ENCODE measurements at places on chromosomes 2 and 18.
A peak's percentile ranks its signal among the peaks of the same experiment; 100 is the strongest.

- no peak for DNase-seq
Observed at GRCh38 chr2:194867328-194867727, 789.7 kb upstream of the SLC39A10 start.

- DNase-seq: peak; percentile 4
Observed at GRCh38 chr2:183229386-183229785, 105.1 kb downstream of the NUP35 start.

- DNase-seq: no peak
Observed at GRCh38 chr2:145292166-145292565, 772.2 kb upstream of the ZEB2 start.

GRCh38 chr18:74520096-74520833, 14.0 kb upstream of the CNDP1 start:
- DNase-seq: no peak

DNA sequence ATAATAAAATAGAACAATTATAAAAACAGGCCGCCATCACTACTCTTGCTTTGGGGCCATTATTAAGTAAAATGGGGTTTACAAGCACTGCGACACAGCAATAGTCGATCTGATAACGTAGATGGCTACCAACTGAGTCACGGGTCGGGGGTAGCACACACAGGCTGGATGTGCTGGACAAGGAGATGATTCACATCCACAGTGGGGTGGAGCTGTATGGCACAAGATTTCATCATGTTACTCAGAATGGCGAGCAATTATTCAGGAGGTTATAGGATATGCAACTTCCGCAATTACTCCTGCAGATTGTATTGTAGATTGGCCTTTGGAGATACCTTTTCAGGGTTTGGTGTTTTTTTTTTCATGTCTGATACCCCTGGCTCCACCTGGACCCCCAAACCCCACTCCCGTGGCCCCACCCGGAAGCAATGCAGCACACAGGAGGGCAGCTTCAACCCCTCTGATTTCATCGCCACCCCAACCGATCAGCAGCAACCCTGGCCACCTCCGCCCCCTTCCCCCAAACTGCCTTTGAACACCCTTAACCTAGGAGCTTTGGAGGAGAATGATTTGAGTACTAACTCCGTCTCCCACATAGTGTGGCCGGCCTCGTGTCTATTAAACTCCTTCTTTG, 21.4 kb upstream of the MLPH start:
- no peak for DNase-seq

GRCh38 chr2:83370419-83370762, 1088.7 kb downstream of the SUCLG1 start:
- no peak for DNase-seq

- no peak for DNase-seq
Observed at GRCh38 chr18:48889981-48890762, 60.6 kb downstream of the SMAD7 start.

- no peak for DNase-seq
Observed at GRCh38 chr2:141517180-141517851, 613.5 kb downstream of the LRP1B start.

- DNase-seq: no peak
Observed at GRCh38 chr2:239611222-239611795, 210.5 kb upstream of the HDAC4 start.

- no peak for DNase-seq
Observed at GRCh38 chr2:219515874-219516629, 1.8 kb downstream of the ASIC4 start.

DNA sequence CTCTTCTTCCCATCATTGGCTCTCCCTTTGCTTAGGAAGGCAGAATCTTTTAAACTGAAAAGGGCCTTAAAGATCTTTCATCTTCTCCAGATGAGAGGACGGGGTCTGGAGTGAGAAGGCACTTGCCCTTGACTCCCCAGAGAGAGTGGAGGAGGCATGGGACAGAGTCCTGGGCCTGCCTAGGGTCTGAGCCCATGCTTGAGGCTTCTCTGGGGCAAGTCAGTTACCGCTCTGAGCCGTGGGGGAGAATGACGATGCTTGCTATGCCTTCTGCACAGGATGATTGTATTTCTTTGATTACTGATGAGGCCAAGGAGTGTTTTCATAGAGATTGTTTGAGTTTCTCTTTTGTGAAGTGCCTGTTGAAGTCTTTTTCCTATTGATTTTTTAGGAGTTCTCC, 921 bp downstream of the PLB1 start:
- DNase-seq: no peak

GRCh38 chr2:36951574-36951973, 14.8 kb downstream of the STRN start:
- DNase-seq: no peak

DNA sequence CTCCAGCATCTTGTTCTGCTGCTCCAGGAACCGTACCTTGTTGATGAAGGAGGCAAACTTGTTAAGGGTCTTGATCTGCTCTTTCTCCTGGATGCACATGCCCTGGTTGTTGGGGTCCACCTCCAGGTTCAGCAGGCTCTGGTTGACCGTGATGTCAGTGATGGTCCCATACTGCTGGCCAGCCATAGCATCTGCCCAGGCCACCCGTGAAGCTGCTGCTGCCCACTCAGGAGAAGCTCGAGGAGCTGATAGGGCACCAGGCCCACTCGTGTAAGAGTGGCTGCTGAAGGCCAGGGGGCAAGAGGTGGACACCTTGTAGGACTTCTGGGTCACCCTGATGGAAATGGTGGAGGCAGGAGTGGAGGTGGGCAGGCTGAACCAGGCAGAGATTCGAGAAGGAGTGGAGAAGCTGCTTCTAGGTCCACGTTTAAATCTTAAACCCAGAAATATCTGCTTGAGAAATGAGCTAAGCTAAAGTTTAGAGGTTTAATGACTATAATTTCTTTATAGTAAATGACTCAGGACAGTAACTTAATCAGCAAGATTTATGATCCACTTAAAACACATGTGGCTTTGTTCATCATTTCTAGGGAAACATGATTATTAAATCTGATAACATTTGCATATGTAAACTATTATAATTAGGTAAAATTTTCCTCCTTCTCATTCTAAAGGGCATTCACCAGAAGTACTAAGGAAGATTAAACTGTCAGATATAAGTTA, 358.7 kb upstream of the SETBP1 start:
- DNase-seq: no peak

DNA sequence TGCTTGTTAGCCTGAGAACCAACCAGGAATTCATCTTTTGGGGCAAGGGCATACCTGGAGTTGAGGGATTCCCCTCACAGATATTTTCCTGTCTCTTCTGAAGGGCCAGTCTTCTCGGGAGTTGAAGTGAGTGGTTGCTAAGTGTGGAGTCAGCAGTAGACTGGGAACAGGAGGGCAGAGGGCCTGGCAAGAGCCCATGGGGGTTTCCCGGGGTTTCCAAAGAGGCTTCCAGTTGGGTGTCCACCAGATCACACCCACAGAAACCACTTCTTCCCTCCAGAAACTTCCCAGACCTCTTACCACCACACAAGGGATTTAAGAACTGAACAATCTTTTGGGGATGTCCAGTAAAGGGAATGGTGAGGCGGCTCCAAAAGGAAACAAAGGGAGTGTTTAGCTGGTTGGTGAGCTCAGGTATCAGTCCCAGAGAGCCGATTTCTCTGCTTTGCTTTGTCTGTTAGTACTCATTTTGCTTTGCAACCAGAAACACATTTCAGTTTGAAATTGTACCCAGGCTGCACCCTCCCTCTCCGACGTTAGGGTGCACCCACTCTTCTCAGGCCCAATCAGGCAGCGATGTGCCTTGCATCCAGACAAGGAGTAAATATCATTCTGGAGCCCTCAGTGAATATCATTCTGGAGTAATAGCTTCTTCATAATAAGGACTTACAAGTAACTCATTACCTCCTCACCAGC, 47.5 kb upstream of the SPATS2L start:
- no peak for DNase-seq

GRCh38 chr18:65352186-65352585, 398.6 kb upstream of the CDH7 start:
- DNase-seq: no peak

- no peak for DNase-seq
Observed at GRCh38 chr2:64410671-64411070, 43.3 kb upstream of the LGALSL start.

GRCh38 chr18:13390711-13391110, 172.2 kb downstream of the LDLRAD4 start:
- no peak for DNase-seq

- DNase-seq: no peak
Observed at GRCh38 chr2:58350484-58350883, 109.4 kb upstream of the FANCL start.

DNA sequence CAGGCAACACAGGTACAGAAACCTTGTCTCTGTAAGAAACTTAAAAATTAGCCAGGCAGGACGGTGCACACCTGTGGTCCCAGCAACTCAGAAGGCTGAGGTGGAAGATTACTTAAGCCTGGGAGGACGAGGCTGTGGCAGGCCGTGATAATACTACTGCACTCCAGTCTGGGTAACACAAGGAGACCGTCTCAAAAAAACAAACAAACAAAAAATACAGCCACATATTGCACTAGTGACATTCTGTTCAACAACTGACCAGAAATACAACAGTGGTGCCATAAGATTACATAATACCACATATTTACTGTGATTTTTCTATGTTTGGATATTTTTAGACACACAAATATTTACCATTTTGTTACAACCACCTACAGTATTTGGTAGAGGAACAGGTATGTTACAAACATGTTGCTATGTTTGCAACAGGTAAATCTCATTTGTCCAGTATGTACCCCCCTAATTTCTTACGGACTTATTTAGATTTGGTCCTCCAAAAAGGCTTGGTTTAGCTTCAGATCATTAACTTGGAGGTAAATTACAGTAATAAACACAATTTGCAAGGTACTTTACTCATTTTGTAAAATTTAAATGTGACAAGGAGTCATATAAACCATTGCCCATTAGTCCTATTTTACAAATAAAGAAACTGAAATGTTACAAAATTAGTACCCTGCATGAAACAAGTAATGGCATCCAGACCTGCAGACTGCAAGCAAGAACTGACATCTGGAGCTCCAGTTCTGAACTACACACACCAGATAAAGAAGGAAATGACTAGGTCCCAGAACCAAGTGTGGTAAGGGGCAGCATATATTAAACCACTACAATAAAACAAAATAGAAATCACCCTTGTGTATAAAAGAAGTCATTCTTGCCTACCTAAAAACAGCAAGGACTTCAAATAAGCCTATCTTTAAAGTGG, 36.8 kb downstream of the TRIP12 start:
- DNase-seq: no peak

- no peak for DNase-seq
Observed at GRCh38 chr18:415617-416612, 84.6 kb downstream of the COLEC12 start.

DNA sequence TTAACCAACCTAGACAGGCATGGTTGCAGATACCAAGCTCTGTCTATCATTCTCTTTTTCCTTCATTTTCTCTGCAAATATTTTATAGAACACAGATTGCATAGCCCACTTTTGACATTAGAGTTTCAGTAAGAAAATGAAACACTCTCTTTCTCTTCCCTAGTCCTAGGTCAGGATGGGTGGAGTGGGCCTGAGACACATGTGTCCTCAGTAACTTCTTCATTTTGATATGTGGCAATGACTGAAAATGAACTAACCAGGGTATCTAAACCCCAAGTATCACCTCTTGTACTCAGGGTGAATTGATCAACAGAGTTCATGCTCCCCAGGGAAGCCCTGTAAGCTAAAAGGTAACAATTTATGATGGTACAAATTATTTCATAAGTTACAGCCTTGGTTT, 37.0 kb upstream of the KYNU start:
- no peak for DNase-seq

GRCh38 chr2:137963535-137964065, 673 bp upstream of the HNMT start:
- no peak for DNase-seq

Measured in activated naive CD8-positive, alpha-beta T cell treated with anti-CD3 and anti-CD28 coated beads for 36 hours (primary cell).